ENCODE measurements at places on chromosomes 6 and 20. TPM values are rescaled to one million over a fixed set of nuclear protein-coding genes. Genes with fewer than 3 reads are reported as not detected.

Gene GFOD1
- 0.82 TPM for total RNA-seq

Gene ADISSP
- total RNA-seq: 38.9 TPM

Gene PACRG
- not detected for total RNA-seq

Gene GLP1R
- not detected for total RNA-seq

Gene LY6G6D
- total RNA-seq: not detected

Gene CCN2
- 12.4 TPM for total RNA-seq

Gene APOBEC2
- not detected for total RNA-seq

Gene IL20RA
- not detected for total RNA-seq

Gene ARFGEF3
- 0.23 TPM for total RNA-seq

Gene ADGB
- total RNA-seq: not detected

Gene DSP
- total RNA-seq: 0.02 TPM

Gene MYL9
- not detected for total RNA-seq

Gene MAS1
- total RNA-seq: not detected

Gene SIRPG
- total RNA-seq: not detected

DNA sequence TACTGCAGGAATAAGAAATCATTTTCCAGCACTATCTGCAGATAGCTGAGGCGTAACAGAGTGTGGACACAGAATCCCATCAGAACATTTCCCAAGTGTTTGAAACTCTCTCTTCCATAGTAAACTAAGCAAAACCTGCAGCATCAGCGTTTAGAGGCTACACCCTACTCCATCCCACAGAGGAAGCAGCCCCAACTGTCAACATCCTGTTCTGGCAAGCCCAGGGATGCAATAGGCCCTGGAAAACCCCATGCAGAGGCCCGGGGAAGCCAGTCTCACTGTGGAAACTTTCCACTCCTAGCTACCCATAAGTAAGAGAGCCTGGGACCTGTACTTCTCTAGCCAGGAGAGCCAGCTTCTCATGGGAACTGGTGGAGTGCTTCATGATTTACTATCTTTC, 129.4 kb downstream of the LY86 start:
- DNase-seq: no peak

DNA sequence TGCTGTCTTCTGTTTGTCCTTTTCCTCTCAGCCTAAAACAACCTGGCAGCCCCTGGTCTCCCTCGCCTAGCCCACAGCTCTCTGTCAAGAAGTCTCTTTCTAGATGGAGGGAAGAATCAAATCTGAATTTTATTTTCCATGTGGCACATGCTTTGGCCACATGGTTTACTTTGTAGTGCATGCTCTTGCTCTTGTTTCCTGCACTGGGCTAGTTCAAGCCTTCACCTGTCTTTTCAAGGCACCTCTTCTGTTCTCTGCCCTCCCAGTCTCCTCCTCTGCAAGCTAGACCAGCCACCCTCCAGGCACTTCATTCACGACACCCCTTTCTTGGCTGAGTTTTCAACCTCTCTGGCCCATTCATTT, 7.6 kb downstream of the PPP1R14C start:
- DNase-seq: no peak

DNA sequence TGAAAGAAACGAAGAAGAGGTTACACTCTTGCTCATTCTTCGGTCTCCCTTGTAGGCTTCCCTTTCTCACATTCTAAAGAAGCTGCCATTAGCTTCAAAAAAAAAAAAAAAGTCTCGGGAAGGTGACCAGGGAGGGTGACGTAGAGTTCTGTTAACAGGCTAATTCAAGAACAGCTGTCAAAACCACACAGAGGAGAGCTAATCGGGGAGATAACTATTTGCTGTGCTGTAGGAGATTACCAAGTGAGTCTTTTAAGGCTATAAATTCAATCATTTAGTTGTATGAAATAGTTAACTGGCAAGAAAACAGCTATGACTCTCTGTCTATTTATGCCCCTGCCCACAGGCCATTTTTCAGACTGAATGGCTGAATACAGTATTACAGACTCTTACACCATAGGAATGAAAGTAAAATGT, 256.8 kb downstream of the SYNE1 start:
- DNase-seq: peak; percentile 63

GRCh38 chr20:26134606-26135005, 438.0 kb upstream of the ZNF337 start:
- DNase-seq: no peak

DNA sequence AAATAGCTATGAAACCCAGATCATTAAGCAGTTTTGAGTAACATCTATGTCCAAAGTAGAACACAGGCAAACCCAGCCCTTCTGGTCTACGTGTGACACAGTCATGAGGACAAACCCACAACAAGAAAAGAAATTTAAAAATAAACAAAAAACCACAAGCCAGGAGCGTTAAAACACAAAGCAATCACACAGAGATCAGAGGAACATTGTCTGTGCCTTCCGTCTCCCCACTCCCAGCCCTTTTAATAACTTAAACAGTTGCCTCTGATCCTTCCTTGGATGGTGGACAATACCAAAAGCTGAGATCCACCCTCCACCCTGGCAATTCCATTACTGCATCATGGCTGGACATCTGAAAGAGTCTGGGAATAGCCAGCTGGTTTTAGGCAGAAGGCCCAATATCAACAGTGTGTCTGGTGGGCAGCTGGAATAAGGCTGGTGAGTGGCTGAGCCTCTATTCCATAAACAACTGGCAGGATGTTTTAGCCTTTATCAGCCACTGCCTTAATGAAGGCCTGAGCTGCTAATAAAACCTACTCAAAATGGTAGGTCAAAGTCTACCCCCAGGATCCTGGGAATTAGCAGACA, 15.7 kb upstream of the LAMA4 start:
- DNase-seq: peak; percentile 57

DNA sequence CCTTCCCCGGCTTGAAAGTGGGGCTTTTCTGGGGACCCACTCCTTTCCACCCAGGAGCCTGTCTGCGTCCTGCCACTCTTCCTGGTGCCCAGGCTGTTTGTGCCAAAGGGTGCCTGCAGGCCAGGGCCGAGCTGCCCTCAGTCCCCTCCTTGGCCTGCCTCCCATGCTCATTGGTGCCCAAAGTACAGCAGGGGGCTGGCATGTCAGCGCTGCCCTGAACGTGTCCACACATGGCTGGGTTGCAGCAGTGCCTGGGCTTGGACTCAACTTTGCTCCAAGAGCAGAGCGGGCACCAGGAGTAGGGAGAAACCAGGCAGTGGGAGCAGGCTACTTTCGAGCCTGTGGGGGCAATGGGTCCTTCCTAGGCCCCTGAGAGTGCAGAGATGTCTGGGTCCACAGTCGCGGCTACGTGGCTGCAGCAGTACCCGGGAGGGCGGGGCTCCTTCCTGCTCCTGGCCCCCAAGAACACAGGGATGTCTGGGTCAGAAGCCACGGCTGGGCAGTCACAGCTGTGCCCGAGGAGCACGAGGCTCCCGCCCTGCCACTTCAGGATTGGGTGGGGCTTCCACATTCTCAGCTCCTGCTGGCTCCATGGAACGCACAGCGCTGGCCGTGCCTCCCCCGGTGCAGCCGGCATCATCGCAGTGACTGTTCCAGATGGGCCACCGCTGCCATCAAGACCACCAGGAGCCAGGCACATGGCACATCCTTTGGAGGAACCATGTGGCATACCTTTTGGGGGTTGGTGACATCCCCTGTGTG, 50.0 kb upstream of the CLDN20 start:
- no peak for DNase-seq

DNA sequence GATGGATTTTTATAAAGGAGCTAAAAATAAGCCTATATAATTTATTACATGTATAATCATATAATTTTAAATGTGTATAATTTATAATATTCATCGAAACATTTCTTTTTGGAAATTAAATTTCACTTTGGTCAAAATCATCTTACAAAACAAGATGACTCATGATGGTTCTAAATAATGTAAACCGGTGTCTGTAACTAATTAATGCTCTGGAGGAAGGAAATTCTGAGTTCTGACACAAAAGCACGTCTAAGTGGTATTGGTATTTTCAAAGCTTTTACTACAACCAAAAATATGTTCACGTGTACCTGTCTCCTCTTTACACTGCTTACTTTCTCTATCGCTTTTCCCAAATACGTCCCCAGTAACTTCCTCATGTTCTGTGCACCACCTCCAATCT, 134.1 kb downstream of the MTHFD1L start:
- DNase-seq: no peak

DNA sequence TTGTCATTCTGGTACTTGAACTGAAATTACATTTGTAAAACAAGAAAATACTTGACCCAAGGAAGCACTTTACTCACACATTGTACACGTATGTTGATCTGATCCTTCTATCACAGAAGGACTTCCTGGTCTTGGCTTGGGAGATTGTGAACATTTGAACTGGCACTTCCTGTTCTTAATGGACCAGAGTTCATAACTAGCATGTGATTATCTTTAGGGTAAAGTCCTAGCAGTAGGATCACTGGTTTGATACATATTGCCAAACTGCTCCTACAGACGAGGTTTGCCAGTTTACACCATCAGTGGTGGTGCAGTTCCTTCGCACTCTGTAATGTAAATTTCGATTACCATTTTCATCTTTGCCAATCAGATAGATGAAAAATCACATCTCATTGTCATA, 12.7 kb downstream of the HECA start:
- DNase-seq: no peak

GRCh38 chr6:43713643-43714310, 26.2 kb upstream of the MRPS18A start:
- no peak for DNase-seq

GRCh38 chr20:38680500-38681306, 43.6 kb upstream of the SLC32A1 start:
- DNase-seq: no peak

DNA sequence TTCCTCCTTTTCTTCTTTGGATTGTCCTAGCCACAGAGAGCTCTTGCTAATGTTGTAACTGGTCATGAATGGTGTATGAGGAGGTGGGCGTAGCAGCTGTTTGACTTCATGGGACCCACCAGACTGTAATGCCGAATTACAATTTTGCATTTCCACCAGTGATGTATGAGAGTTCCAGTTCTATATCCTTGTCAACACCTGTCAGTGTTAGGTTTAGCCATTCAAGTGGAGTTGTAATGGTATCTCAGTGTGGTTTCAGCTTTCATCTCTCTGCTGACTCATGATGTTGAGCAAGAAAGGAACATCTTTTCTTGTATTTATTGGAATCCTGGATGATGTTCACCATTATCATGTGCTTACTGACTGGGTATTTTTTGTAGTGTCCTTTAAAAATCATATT, 5.1 kb downstream of the IGF2R start:
- DNase-seq: no peak

DNA sequence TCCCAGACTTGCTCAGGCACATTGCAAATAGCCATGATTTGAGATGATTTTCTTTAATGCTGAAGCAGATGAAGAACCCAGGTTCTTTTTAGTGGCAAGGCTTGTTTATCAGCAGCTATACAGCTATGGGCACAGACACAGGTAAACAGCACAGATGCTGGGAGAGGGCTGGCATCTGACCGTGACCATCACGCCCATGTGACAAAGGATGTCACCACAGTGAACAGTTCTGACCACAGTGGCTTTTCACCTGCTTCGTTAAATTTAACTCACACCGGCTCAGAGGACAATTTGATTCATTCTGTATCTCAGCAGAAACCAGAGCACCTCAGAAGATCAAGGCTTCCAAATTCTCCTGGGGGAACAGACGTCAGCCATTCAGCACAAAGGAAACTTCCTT, 142.6 kb downstream of the CDH26 start:
- no peak for DNase-seq

GRCh38 chr6:1704711-1705110, 95.0 kb downstream of the FOXC1 start:
- DNase-seq: no peak

GRCh38 chr6:56314683-56315523, 67.5 kb upstream of the COL21A1 start:
- DNase-seq: peak; percentile 39

DNA sequence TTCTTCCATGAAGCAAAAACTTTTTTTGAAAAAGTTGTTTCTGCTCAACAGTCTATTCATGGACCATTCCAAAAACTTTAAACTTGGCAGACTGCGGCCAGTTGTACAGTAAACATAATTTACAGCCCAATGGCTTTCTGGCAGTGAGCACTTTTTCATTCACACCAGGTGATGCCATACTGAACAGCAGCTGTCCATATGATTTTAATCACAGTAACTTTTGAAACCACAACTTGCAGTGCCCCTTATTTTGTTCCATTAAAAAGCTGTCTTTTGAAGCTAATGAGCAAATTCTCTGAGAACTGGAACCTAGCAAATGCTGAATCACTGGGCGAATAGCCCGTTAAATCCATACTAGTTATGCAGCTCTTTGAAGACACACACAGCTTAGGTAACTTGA, 576.6 kb downstream of the PTPRT start:
- DNase-seq: no peak

- no peak for DNase-seq
These were observed 54.1 kb upstream of the SALL4 start for GRCh38 chr20:51856432-51856831.

- peak; percentile 26 for DNase-seq
These were observed 156.3 kb downstream of the KIF6 start for GRCh38 chr6:39568896-39569295.

GRCh38 chr6:130381012-130381411, 15.2 kb downstream of the TMEM200A start:
- no peak for DNase-seq

- DNase-seq: no peak
These were observed 3.9 kb upstream of the ZNF831 start for GRCh38 chr20:59159493-59160376.

DNA sequence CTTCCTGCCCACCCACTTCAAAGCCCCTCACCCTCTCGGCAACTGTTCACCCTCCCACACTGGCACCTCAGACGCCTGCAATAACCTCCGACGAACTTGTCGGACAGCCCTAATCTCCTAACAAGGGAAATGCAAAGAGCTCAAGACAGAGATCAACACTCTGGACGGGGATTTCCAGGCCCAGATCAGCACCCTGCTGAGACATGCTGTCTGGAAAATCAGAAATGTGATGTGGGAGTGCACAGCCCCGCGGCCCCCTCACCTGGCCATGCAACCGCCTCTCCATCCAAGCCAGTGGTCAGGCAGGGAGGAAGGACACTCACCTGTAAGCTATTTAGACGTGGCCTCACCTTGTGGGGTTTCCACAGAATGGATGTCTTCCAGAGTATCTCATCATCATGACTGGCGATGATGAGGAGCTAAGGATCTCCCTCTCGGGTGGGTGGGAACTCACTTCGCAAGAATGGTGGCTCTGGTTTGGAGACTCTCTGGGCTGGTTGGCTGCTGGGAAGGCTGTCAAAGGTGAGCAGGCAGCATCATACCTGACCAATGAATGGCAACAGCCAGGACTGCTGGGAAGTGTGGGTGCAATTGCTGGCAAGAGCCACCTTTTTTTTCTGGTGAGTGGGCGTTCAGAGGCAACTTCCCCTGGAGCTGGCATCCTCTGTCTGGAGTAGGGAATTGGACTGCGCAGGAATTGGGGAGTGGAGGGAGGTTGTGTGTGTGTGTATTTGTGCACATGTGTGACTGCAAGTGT, 28.1 kb upstream of the ADTRP start:
- DNase-seq: no peak
